ENCODE measurements at places on chromosomes 2 and 18.

GRCh38 chr2:36381993-36382392 lies 26.4 kb downstream of the CRIM1 start:
- no peak for DNase-seq

GRCh38 chr2:217846321-217846743 lies 156.5 kb downstream of the TNS1 start:
- DNase-seq: no peak

DNA sequence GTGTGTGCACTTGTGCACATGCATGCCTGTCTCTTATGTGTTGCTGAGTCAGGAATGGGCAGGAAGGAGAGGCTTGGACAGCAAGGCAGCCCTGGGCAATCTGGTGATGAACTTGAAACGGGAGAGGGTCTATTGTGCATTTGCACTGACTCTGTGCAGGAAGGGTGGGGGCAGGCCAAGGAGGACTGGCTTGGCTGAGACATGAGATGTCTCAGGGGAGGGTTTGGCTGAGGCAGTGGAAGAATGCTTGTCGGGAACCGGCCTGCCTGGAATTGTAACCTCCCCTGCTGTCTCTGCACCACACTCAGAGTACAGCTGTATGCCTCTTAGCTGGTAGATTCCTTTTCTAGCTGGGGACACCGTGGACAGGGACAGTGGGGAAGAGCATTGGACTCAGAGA lies 176.1 kb upstream of the TNP1 start:
- DNase-seq: no peak

GRCh38 chr2:25313711-25314513 lies 27.8 kb downstream of the DNMT3A start:
- no peak for DNase-seq

GRCh38 chr2:18440141-18440661 lies 120.3 kb downstream of the RDH14 start:
- DNase-seq: no peak

DNA sequence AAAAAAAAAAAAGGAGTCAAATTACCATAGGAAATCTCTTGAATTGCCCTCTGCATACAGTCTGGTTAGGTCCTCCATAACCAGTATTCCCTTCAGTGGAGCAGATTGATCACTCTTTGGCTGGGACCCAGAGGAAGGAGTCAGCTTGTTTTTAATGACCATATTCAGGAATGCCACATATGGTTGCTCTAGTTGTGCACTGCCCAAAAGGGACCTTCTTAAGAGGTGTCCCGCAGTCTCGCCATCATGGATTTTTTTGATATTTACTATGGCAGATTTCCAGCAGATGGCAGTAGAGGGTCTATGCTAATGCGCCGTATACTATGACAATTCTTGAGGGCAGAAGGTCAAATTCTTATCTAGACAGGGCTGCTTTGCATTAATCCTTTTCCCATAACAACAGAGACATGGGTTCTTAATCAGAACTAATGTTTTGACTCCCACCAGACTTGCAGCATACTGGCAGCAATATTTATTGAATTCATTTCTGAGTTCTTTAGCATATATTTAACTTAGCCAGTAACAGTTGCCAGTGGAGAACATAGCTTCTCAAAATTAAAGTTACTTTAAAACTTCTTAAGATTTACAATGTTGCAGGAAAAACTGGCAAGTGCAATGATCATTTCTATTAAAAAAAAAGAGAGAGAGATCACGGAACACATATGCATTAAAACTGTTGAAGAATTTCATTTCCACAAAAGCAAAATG lies 31.8 kb upstream of the INPP4A start:
- DNase-seq: peak; percentile 76

GRCh38 chr18:9614401-9615279 lies at the start of gene PPP4R1:
TSS of gene PPP4R1 (minus strand) at chr18:9614559. CDS start at chr18:9614484, 75 bp downstream.
- peak; percentile 88 for DNase-seq

- DNase-seq: no peak
Observed at GRCh38 chr18:63216516-63217311, 102.9 kb downstream of the BCL2 start.

DNA sequence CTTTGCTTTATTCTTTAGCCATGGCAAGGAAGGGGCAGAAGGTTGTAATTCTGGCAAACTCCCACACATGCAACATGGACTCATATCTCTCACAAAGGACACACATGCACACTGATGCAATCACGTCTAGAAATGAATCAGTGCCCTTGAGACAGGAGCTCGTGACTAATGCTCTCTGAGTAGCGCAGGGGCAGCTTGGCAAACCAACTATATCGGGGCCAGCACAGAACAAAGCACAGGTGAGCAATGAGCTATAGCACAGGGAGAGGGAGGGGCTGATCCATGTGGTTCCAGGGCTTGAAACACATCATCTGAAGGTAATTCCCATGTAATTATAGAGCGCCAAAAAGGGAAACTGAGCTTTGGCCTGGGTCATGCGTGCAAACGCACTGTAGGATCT lies 165.2 kb upstream of the KLF7 start:
- no peak for DNase-seq

- no peak for DNase-seq
Observed at GRCh38 chr18:48754559-48754958, 196.2 kb downstream of the SMAD7 start.

GRCh38 chr2:75560022-75560767 lies 544 bp downstream of the EVA1A start:
- peak; percentile 14 for DNase-seq

DNA sequence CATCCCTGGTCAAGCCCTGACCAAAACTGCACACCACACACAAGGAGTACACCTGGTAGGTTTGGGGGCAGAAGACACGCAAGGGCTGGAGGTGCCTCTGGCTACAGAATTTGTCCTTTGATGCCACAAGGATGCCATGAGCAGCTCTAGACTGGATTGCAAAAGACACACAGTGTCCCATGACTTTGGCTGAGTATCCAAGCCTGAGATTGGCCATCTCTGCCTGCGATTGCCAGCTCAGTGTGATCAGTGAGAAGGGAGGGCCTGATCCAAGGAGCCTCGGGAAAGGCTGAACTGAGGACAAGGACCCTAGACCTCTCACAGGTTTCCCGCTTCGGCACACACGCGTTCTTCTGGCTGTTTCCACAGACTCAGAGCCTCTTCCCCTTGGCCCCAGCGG lies 60.0 kb upstream of the FOSL2 start:
- DNase-seq: no peak

GRCh38 chr18:68948622-68949021 lies 150.7 kb downstream of the CCDC102B start:
- no peak for DNase-seq

Measured in common myeloid progenitor, CD34-positive (primary cell).